ENCODE measurements at places on chromosomes 3 and 15.
A peak's percentile ranks its signal among the peaks of the same experiment; 100 is the strongest.

DNA sequence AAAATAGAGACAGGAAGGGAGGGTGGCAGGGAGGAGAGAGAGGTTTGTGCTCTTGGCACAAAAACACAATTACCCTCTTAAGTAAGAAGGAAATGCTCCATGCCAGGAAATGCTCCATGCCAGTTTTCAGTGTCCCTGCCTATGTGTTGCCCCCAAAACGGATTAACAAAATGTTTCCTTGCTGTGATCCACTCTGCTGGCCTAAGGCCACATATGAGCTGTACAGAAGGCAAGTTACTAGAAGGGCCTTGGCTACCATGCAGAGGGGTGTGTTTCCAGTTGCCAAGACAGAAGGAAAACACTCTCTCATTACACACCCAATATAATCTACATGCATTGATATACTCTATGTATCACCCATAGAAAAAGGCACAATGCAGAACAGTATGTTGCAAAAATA, 98.2 kb upstream of the PTPRG start:
- DNase-seq, result no peak

- DNase-seq, result peak; percentile 82
Measured at GRCh38 chr3:25532431-25533162, 104.5 kb downstream of the RARB start.

DNA sequence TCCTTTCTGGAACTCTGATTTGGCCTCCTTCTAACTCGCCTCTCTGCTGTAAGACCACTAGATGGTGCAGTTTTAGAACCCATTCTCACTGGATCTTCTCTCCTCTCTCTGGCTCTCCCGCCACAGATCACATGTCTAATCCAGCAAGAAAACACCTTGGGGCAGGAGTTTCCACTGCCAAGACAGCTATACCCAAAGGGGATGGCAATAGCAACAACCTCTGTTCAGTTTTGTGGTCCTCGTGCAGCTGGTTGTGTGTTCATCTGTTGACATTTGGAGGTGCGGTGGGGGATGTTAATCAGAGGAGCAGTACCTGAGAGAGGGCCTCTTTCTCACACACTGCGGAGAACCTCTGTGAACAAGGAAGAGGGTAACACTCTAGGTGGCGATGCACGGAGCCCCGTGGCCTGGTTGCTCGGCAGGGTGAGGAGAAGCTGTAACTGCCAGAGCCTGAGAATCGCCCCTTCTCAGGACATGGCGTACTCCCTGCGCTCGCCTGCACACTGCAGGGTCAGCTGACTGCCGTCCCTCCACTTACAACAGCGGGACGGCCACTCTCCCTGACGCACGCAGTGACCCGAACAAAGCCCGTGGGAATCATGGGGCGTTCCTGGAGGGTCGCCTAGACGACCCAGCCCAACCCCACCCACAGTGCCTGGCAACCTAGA, at the start of gene TEX55:
TEX55 (plus strand) TSS at position 666 of the 668 bp plus-strand sequence. CDS start 25 bp downstream, outside the sequence.
- peak; percentile 54 for DNase-seq

DNA sequence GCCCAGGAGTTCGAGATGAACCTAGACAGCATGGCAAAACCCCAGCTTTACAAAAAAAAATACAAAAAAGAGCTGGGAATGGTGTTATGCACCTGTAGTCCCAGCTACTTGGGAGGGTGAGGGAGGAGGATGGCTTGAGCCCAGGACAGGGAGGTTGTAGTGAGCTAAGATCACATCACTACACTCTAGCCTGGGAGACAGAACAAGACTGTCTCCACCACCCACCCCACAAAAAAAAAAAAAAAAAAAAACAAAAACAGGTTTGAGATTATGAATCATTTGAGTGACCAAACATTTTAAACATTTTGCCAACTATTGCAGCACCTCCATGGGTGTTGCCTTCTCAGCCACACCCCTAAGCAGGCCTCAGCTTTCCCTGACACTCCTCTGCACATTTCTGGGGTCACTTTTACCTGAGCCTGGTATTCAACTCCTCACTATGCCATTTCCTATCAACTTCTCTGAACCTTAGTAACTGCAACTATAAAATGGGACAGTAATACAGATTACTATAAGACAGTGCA, 41.8 kb downstream of the IL5RA start:
- DNase-seq, result no peak

- DNase-seq, result no peak
Measured at GRCh38 chr15:96415513-96416217, 85.2 kb downstream of the NR2F2 start.

- DNase-seq, result peak; percentile 44
Measured at GRCh38 chr3:173733029-173733652, 335.6 kb downstream of the NLGN1 start.

- DNase-seq, result no peak
Measured at GRCh38 chr15:29838352-29839010, 16.2 kb upstream of the TJP1 start.

- DNase-seq, result no peak
Measured at GRCh38 chr15:69540622-69541021, 88.0 kb downstream of the RPLP1 start.

DNA sequence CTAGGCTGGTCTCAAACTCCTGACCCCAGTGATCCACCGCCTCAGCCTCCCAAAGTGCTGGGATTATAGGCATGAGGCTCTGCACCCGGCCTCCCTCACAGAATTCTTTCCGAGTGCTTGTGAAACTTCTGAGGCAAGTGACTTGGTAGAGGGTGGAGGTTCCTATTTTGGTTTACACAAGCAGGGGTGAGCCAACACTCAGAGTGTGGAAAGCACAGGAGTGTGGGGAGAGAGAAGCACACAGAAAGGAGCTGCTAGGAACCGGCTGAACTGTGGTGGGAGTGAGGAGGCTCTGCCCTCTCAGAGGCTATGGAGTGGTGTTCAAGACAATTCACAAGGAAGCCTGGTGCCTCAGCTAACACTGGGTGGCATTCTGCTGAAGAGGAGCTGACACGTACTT, 7.7 kb downstream of the CAPN3 start:
- no peak for DNase-seq

DNA sequence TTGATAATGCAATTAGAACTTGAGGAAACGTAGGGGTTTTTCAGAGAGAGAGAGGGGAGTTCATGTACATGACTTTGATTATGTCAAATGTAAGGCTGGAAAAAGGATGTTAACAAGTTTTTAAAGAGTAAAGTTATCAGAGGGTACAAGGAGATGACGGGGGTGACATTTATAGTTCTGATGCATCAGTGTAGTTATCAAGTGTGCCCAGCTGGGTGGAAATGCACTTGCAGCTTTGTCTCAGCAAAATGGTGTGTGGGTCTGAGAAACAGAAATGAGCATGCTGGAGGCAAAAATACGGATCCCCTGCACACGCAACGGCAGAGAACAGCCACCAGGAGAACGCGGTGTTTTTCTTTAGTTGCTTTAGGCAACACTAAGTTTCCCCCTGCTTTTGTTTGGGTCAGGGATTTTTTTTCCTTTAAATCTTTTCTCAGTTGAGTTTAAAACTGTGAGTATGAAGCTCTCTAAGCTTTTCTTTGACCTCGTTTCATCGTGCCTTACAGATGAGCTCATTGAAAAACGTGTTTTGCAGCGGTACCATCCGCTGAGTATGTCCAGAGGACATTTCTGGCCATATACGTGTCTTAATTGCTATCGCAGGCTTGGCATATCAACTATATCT, 205.4 kb downstream of the PDZRN3 start:
- no peak for DNase-seq

GRCh38 chr15:50231761-50232160, 33.8 kb downstream of the HDC start:
- DNase-seq, result peak; percentile 9

- no peak for DNase-seq
Measured at GRCh38 chr15:83365370-83365938, 81.0 kb upstream of the BNC1 start.

GRCh38 chr3:106114848-106115247, 246.0 kb upstream of the CBLB start:
- no peak for DNase-seq

GRCh38 chr3:13662238-13662847, 113.4 kb downstream of the FBLN2 start:
- DNase-seq, result peak; percentile 51

DNA sequence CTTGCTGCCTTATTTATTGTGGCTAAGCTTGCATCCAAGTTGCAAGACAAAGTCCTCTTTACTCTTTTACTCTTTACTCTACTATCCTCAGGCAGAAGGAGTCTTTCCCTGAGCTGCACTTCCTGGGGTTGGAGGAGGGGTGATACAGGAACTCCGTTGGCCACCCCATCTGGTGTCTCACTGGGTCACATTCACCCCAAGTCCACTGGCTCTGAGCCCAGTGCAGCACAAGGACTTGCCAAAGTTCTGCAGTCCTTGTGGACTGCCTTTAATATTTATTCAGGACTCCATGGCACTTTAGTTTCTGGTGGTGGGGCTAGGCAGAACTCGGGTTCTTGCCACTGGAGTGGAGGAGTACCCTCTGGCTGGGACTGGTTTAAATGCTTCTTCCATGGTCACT, 165.4 kb upstream of the KCNH8 start:
- DNase-seq, result no peak

DNA sequence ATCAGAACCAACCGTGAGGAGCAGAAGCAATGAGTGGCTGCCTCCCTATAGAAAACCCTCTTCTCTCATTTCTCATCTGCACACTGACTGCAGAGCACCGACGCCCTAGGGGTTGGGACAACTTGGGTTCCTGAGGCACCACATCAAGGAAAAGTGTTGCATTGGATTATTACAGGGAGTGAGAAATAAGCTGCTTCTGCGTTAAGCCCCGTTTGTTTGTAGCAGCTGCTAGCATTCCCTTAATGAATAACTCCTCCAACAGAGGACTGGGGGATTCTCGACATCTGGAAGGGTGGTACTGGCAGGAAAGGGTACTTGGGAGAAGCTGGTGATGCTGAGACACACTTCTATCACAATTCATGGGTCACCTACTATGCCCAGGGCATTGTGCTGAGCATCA, 25.3 kb upstream of the AGBL1 start:
- no peak for DNase-seq

DNA sequence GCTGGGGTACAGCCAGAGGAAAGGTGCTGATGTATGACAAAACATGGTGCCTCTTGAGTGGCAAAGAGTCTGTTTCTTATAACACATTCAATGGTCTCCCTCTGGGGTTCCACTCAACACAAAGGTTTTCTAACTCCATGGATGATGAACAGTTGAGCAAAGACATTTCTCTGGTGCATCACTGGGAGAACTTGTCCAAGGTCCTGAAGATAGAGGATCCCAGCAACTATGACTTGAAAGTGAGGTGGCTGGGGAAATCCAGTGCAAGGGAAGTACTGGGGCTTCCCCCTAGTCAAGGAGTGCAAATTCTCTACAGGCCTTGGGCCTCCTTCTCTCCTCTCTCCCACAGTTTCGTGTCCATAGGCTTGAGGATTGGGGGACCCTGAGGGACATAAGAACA, 431.1 kb downstream of the WDR72 start:
- DNase-seq, result no peak

GRCh38 chr15:89123181-89123525, 34.9 kb downstream of the ABHD2 start:
- no peak for DNase-seq

All from Karpas-422 (cell line).